GM03348 (cell line): ENCODE measurements at places on chromosomes 4 and X.
A peak's percentile ranks its signal among the peaks of the same experiment; 100 is the strongest.

- DNase-seq: no peak
These were observed 114.6 kb upstream of the SH3RF1 start for GRCh38 chr4:169385376-169385775.

- DNase-seq: no peak
These were observed 973 bp downstream of the YIPF6 start for GRCh38 chrX:68499543-68500504.

GRCh38 chr4:3355266-3355748 is 62.5 kb downstream of the RGS12 start:
- DNase-seq: no peak

- DNase-seq: peak; percentile 15
These were observed 147.6 kb downstream of the BCOR start for GRCh38 chrX:39950018-39950688.

- no peak for DNase-seq
These were observed 102.1 kb upstream of the VAMP7 start for GRCh38 chrX:155778844-155779553.

GRCh38 chrX:69309074-69309792 is 144.0 kb upstream of the PJA1 start:
- DNase-seq: no peak

DNA sequence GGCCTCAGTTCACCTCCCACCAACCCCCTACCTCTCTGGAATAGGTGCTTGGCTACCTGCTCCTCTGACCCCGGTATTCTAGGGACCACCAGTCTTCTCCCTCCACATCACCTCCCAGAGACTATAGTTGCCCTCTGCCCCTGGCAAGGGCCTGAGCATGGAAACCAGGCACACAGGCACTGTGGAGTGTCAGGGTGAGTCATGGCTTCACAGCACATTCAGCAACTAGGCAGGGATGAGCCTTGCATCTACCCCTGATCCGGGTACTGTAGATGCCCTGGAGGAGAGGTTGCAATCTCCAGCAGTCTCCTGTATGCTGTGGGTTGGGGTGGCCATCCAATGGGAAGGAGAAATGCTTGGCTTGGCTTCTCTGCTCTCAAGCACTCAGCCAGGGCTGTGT is 472.7 kb downstream of the IDS start:
- DNase-seq: no peak

DNA sequence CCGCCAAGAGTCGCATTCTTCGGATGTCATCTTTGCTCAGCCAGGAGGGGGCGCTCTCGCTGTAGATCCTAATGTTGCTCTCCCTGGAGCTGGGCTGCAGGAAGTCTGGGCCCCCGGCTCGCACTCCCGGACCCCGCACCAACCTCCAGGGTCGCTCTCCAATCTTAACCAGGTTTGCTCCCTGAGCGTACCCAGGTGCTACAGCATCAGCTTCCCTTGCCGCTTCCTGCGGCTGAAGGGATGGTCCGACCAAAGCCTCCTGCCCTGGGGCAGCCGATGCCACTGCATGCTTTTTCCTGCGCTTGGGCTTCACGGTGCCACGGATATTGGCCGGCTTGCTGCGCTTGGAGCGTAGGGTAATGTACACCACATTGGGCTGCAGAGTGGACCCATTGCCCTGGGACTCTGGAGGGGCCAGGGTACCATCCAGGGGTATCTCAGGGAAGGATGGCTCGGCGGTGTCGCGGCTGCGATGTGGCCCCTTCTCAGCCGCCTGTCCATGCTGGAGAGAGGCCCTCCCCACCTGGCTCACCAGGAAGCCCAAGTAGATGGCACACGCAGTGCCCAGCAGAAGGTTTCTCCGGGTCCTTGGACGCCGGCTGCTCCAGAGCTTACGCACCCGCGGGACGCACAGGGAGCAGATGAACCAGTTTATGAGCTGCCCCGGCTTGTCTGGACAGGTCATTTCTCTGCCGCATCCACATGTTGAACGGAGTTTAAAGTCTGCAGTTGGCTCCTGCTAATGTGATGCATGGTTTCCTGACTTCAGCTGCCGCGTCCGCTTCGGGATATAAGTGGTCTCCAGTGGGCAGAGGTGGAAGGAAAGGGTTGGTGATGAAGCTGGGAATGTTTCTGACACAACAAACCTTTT is 1.9 kb downstream of the GASK1B start:
- DNase-seq: peak; percentile 43

- DNase-seq: no peak
These were observed 7.6 kb downstream of the CTAG1A start for GRCh38 chrX:154592505-154592904.

GRCh38 chr4:144709793-144710525 is 64.0 kb downstream of the HHIP start:
- DNase-seq: peak; percentile 24

- DNase-seq: no peak
These were observed 6.7 kb upstream of the WAS start for GRCh38 chrX:48676893-48677270.

- no peak for DNase-seq
These were observed 61.5 kb downstream of the TIGD2 start for GRCh38 chr4:89172865-89173264.

GRCh38 chr4:27046851-27047250 is 186.2 kb downstream of the STIM2 start:
- DNase-seq: no peak

- peak; percentile 9 for DNase-seq
These were observed 45.9 kb upstream of the PGRMC1 start for GRCh38 chrX:119190091-119190681.

- no peak for DNase-seq
These were observed 114.0 kb upstream of the SH3RF1 start for GRCh38 chr4:169384779-169385178.

DNA sequence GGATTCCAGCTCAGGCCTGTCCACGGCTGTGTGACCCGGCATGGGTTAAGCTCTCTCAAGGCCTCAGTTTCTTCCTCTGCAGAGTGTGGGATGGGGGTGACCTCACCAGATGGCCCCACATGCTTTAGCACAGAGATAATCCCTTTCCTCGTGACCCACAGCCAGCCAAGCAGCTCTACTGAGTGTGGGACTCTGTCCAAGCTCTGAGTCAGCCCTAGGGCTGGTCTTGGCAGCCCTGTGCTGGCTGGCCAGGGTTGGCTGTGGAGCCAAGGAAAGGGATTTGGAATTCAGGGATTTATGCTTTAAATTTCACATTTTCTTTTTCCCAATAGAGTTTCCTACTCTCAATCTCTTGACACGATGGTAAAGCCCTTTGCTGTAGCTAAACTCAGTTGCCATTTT is 19.7 kb upstream of the SPON2 start:
- DNase-seq: peak; percentile 96

DNA sequence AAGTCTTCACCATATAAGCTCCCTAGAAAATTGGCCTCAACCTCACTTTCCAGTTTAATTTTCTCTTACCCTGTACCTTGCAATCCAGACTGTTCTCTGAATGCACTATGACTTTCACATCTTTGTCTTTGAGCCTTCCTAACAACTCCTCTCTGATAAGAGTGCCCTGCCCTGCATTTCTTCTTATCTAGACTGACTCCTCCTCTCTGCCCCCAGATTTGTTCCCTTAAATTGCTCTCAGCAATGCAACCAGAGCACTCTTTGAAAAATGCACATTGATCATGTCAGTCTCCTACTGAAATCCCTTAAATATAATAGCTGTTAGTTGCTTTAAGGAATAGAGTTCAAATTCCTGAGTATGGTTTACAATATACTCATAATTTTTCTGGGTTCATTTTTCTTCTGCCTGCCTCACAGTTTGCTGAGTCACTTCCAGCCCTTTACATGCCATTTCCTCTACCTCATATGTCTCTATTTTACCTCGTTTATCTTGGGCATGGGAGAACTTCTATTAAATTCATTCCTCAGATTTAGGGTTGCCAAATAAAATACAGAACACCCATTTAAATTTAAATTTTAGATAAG is 582.7 kb upstream of the AADAT start:
- peak; percentile 9 for DNase-seq
